Activated T-cell treated with anti-CD3 and anti-CD28 coated beads, Interleukin-2, amount 50 U/mL, for 72 hours (primary cell): ENCODE measurements at places on chromosomes 4 and X.

GRCh38 chr4:25658357-25658771, 2.7 kb downstream of the SLC34A2 start:
- DNase-seq: no peak

- DNase-seq: no peak
These were observed 214.7 kb downstream of the QDPR start for GRCh38 chr4:17296921-17297890.

DNA sequence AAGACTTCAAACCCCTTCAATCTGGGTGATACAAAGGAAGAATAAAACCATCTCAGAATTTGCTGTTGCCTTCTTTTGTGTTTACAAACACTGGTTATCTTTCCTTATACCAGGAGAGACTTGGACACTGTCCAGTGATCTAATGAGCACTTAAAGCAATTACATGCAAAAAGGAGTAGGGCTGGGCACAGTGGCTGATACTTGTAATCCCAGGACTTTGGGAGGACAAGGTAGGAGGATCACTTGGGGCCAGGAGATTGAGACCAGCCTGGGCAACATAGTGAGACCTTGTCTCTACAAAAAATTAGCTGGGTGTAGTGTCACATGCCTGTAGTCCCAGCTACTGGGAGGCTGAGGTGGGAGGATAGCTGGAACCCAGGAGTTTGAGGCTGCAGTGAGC, 95.7 kb upstream of the DRD5 start:
- no peak for DNase-seq

GRCh38 chrX:133627673-133628072, 212.4 kb upstream of the GPC4 start:
- no peak for DNase-seq

DNA sequence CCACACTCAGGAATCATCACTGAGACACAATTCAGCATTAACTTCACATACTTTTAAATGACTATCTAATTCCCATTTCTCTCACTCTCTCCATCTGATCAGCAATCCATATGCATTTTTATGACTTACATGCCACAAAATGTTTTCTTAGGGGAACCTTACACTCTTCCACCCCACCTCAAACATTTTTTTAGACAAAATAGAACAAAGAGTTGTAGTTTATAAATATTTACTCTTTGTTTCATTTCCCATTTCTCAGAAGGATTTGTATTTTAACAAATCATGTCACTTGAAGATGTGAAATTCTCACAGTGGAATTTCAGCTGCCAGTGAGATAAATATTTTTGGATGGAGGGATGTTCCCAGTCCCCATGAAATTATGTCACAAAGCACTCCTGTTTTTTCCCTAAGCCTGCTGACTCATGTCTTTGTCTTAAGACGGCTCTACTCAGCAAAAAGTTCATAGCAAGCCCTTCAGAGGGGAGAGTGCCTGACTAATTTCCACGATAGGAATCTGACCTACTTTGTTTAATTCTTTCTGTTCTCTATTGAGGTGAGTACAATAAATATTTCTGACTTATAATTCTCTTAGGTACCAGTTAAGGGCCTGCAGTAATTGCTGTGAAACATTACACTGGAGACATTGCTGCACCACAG, 257.7 kb downstream of the THOC2 start:
- DNase-seq: no peak

GRCh38 chr4:111992351-111993168, 152.7 kb upstream of the FAM241A start:
- DNase-seq: no peak

GRCh38 chr4:20723019-20723418, 22.8 kb downstream of the PACRGL start:
- no peak for DNase-seq

DNA sequence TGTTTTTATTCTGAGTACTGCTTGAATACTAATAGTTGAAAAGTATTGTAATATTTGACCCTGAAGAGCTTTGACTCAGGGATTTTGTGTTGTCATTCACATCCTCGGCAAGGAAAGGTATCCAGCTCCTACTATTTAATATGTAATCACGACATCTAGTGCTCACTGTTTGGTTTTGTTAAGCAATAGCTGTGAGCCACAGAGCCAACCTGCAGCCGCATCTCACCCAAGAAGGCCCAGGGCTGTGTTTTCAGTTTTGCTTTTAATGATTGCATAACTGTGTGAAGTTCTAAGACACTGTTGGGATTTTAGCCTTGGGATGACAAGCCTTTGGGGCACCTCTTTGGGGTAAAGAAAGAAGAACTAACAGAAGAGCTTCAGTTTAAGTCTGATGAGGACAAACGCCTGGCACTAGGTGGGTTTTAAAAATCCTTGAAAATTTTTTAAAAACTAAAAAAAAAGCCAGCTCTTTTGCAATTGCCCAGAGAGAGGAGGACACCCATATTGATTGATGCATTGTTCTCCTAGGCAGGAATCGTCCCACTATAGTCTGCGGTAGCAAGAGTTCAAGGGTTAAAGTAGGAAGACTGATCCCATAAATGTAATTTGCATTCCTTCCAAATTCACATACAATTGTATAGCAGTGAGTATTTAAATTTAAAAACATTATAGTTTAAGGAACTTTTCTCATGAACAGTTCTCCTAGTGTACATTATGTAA, 157.8 kb downstream of the RELL1 start:
- DNase-seq: no peak

DNA sequence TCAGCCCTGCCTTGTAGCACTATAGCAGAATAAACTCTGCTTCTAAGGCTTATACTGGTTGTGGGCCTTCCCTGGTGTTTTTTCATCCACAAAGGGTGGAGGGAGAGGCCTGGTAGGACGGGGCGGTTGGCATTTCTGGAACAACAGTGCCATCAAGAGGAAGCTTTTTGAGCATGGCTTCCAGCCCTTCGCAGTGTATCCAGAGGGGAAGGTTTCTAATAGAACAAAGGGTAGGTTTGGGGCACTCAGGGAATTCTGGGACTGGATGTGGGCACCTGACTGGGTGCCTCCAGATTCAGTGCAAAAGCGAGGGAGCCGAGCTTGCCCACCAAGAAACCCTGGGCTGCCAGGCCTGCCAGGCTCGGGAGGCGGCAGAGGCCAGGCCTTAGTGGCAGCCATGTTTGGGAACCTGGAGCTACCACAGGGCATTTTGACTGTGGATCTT, 229.6 kb upstream of the AGTR2 start:
- peak; percentile 74 for DNase-seq

- no peak for DNase-seq
These were observed 32.8 kb upstream of the MAML3 start for GRCh38 chr4:140186651-140187315.

- no peak for DNase-seq
These were observed 29.3 kb downstream of the FAM114A1 start for GRCh38 chr4:38896940-38897339.

- no peak for DNase-seq
These were observed 42.5 kb upstream of the MXD4 start for GRCh38 chr4:2304321-2304876.

DNA sequence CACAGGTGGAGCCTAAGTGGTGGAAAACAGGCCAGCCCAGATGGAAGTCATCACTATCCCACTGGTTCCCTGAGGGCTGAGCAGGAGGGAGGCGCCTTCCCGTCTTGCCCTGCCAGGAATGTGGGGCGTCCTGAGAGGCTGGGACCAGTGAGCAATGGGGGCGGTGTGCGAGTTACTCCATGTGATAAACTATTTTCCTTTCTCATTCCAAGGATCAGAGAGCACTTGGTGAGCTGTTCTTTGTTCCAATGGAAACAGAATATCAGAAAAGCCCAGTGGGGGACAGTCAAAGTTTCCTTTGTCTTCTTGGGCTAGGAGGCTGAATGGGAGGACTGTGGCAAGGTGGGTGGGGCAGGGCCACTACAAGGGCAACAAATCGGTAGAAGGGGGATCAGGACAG, 86.2 kb downstream of the NHSL2 start:
- DNase-seq: no peak

- no peak for DNase-seq
These were observed 404.5 kb downstream of the GBA3 start for GRCh38 chr4:23097251-23097650.

DNA sequence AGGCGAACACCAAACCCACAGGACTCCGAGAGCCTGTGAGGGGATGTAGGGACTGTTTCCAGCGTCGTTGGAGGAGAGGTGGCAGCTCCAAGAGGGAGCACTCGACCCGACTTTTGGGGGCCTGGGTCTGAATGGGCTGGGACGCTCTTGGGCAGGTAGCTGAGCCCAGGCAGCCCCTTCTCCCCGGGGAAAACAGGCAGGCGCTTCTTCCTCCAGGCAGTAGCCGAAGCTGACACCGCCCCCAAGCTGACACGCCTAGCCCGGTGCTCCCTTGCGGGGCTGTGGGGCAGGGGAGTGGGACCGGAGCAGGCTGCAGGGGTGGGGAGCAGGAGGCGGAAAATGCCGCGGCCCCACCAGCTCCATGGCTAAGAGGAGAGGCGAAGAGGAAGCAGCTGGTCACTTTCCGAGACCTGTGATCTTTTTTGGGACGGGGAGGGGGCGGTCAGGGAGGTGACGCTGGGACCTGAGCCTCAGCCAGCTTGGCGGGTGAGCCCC, 4.2 kb downstream of the NKX1-1 start:
- no peak for DNase-seq

DNA sequence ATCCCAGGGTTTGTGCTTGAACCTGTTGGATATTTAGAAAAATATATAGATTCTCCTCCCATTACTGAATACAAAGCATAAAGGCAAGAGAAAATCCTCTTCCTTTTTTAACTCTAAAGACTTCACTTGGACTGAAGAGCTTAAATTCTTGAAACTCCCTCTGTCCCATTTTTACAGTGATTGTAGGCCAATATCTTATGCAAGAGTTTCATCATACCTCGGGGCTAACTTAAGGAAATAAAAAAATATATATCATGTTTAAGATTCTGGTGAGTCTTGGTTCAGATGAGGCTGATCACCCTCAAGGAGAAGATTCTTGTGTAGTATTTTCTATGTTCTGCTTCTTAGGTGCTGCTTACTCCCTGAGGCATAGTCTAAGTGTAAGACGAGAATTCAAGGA, 1449.6 kb downstream of the C4orf33 start:
- no peak for DNase-seq

DNA sequence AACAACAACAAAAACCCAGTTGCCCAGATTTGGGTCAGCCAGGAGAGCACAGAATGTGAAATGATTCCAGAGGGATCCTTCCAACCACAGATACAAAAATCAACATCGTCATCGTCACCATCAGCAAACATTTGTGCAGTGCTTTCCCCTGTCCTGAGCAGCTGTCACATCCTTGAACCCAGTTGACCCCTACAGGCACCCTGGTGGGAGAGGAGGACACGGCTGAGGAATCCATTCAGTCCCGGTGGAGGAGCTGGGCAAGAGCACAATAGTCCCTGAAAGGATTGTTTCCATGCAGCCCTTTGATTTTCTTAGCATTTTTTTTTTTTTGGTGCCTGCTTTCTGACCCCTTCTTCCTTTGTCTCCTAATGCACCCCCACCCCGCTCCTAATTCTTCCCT, 37.1 kb upstream of the STX18 start:
- no peak for DNase-seq
